CD4-positive, alpha-beta T cell treated with Interleukin-6 at 100 ng/mL for 8 hours (primary cell): ENCODE measurements at places on chromosomes 3 and 15.

- no peak for DNase-seq
Observed at GRCh38 chr3:23894254-23895061, 22.3 kb downstream of the NKIRAS1 start.

GRCh38 chr3:52197842-52198625, at the start of gene ALAS1:
ALAS1 (plus strand) TSS chr3:52198160; CDS start chr3:52199242, 1,082 bp downstream.
- peak; percentile 92 for DNase-seq

DNA sequence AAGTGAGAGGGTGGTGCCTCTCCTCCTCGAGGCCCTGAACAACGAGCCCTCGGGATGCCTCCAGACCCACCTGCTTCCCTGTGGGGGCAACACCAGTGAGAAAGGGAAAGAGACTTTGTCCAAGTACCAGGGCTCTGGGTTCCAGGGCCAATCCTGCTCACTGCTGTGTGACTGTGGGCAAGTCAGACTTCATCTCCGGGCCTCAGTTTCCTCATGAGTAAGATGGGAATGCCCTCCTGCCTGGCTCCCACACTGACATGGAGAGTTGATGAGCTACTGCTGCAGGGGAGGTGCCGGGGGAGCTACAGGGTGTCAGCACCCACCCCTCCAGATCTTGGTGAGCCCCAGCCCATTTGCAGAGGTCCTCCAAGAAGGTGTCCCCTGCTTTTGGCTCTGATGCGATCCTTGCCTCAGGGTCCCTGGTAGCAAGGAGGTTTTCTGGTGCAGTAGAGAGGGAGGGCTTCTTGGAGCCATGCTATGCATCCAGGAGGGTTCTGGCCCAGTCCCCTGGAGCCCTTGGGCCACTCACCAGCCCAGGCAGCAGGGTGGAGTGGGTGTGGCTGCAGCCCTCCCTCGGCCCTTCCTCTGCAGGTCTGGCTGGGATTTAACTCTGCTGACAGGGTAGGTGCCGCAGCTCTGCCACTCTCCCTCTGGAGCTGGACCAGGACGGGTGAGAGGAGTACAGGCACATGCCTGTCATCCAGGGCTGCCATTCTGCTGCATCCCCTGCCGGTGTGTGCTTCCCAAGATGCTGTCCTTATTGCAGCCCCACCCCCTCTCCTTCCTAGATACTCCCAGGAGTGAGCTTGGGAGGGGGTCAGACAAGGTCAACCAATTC, 26.9 kb downstream of the LOXL1 start:
- DNase-seq, result no peak

DNA sequence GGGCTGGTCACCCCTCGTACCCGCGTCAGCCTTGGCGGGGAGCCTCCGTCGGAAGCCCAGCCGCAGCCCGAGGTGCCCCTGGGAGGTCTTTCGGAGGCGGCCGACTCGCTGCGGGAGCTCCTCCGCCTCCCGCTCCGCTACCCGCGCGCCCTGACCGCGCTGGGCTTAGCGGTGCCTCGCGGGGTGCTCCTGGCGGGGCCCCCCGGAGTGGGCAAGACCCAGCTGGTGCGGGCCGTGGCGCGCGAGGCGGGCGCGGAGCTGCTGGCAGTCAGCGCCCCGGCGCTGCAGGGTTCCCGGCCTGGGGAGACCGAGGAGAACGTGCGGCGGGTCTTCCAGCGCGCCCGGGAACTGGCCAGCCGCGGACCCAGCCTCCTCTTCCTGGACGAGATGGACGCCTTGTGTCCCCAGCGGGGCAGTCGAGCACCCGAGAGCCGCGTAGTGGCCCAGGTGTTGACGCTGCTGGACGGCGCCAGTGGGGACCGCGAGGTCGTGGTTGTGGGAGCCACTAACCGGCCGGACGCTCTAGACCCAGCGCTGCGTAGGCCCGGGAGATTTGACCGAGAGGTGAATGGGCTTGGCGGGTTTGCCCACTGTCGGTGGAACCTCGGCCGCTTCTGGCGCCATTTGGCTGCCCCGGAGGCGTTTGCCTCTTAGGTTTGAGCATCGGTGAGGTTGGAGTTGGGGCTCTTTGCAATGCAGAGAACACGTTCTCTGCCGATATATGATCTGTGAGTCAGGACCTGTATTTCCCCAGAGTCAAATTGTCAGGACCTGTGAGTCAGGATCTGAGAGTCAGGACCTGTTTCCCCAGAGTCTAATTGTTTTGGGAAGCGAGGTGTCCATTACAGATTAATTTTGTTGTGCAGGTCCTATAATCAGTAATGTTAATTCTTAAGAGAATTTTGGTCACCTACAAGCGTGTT, 24.9 kb upstream of the GATM start:
- no peak for DNase-seq

DNA sequence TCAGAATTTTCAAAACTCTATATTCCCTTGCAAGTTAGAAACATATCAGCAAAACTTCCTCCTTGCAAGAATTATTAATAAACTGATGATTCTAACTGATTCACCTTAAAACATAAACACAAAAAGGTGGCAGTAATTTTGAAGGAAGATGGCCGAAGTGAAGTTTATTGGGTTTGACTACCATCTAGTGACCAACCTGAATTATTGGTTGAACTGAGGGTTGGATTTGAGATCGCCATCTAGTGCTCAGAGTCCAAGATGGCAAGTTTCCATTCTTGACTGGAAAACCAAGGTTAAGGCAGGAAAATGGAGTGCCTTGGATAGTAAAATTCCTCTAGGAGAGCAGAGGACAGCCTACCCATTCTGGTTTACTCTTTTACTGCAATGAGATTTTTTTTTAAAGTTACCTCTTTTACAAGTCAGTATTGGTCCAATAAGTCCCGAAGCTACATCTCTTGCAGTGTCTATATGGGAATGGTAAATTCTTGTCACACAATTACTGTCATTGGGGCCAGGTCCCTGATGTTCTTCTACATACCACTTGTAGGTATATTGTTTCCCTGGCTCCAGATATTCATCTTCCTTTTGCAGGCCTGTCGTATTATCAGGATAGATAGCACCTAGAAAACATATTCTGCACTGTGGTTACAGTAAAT, 51.6 kb upstream of the CP start:
- peak; percentile 56 for DNase-seq

DNA sequence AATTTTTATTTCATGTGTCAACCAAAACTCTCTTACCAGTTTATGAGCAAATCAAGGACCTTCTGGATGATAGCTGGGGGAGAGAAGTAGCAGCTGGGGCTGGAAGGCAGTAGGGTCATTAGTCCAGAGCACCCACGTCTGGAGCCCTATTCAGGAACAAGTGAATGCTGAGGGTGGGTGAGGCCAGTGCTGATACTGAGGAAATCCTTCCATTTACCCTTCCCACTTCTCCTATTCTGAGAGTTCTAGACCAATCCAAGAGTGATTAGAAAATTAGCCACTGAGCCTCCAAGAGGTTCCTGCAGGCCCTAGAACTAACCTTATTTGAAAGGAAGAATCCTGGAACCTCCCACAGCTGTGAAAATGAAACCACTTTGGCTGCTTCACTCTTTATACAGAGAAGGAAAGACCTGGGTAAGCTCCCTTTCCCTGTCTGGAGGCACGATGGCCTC, 46.2 kb upstream of the VILL start:
- DNase-seq, result no peak

DNA sequence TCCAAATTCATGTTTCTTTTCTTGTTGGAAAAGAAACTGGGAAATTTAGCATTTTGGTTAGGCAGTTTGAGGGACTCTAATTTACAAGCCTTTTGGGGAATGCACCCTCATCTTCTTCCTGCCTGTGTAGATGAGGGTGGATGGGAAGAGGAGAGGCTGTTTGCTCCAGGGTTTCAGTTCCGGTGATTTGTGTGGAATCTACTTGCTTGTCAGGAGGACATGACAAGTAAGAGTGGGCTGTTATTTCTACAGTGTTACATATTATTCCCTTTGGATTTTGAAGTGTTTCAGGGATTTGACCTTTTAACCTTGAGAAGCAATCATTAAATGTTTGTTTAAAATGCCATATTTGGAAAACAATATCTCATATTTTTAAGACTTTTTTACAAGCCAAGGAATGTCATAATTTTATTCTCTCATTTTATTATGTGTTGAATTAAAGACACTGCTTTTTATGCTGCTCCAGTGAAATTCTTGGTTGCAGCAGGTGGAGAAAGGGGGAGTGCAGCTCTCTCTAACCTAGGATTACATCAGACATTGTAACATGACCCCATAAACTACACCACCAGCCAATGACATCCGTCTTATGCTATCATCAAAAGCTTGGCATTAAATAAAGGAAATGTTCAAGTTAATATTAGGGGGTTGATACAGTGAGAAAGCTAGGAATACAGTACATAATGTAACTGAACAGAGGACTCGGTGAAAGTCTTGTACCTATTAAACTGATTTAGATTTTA, 30.2 kb downstream of the PLAAT1 start:
- no peak for DNase-seq

DNA sequence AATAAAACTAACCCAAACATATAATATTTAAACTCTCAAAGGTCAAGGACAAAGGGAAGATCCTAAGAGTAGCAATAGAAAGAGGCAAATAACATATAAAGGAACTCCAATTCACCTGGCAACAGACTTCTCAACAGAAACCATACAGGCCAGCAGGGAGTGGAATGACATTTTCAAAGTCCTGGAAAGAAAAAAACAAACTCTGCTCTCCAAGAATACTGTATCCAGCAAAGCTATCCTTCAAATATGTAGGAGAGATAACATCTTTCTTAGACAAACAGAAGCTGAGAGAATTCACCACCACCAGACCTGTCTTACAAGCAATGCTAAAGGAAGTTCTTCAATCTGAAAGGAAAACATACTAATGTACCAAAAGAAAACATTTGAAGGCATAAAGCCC, 51.5 kb upstream of the TMEM158 start:
- DNase-seq, result no peak

DNA sequence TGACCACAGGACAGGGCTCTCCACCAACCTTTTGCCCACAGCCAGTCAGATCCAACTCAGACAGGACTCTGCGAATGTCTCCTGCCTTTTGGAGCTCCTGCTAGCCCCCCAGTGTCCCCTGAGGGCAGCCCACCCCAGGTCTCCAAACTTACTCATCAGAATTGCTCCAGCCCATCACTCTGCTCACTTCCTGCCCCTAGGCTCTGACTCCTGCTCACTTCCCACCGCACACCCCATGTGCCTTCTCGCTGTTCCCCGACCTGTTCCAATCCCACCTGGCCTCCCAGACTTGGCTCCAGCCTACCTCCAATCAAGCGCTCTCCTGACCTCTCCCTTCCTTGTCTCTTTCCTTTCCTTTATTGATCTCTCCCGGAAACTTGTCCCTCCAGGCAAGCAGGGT, 5.9 kb upstream of the STRA6 start:
- no peak for DNase-seq

DNA sequence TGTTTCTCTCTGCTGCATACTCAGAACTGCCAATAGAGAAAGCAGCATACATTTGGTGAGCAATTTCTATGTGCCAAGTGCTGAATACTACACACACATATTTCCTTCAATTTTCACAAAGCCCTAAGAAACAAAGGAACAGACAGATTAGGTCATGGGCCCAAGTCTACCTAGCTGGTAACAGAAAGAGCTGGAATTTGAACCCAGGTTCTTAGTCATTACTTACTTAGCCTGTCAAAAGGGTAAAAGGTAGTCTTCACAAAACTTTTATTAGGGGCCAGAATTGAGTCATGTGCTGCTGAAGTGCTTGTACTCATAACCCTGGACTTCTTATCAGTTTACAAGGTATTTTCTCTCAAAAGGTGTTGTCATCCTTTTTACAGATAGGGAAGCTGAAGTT, 10.4 kb upstream of the ABHD17C start:
- no peak for DNase-seq

DNA sequence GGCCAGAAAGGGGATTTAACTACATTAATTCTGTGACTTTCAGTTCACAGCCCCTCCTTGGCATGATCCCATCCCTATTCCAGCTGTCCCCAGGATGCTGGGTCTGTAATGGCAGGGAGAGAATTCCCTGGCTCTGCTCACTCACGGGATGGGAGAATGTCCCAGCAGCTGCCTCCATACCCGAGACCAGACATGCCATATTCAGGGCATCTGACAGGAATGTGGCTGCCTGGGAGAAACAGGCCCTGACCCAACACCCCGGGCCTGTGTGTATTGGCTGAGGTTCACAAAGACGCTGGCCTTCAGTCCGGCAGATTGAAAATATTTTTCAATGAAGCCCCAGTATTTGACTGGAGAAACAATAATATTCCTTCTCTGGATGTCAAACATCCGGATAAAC, 83.6 kb upstream of the SMAD3 start:
- DNase-seq, result no peak

DNA sequence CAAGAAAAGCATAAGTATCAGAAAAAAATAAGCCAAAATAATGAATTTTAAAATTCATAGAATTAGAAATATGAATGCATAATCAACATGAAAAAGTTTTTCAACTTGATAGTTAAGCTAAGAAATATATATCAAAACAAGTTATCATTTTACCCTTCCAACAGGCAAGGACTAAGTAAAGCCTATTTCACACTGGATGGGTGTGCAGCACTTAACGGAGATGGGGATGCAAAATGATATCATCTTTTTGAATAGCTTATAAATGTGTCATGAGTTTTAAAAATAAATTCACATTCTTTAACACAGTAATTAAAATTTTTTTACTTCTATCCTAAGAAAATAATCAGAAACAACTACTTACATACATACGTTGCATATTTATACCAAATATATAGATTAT, 20.9 kb downstream of the PIK3R4 start:
- no peak for DNase-seq

DNA sequence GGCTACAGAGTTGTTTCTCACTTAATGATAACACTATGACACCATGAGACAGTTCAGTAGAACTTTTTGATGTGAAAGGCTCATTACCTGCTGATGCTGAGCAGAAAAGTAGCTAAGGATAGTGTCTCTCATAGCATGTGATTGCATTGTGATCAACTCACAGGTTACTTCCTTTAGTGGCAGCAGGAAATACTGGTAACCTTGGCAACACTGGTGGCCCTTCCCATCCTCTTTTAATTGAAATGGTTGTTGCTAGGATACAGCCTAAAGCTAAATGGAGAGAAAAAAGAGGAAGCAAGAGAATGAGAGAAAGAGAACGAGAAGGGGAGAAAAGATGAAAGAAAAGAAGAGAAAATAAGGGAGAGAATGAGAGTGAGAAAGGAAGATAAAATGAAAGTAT, 204.7 kb upstream of the GAP43 start:
- no peak for DNase-seq

- no peak for DNase-seq
Observed at GRCh38 chr3:169041677-169042171, 621.8 kb downstream of the MECOM start.

- DNase-seq, result no peak
Observed at GRCh38 chr15:84834229-84834955, 17.2 kb downstream of the ALPK3 start.

GRCh38 chr3:177196008-177196455, 1.2 kb downstream of the TBL1XR1 start:
- DNase-seq, result peak; percentile 62

DNA sequence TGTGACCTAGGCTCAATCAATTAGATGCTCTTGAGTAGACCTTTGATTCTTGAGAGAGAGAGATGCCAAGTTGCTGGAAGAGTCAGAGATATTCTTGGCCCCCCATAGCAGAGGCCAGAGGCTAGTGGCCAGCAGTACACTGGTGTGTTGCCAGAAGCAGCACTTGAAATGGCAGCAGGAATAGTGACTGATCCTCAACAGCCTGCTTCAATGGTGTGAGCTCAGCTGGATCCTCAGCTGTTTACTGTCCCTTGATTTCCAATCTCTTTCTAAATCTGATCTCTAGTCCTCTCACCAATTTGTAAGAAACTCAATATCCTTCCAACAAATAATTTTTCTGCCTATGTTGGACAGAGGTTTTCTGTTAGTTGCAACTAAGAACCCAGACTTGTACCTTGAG, 170.3 kb upstream of the CCDC54 start:
- DNase-seq, result no peak

- peak; percentile 43 for DNase-seq
Observed at GRCh38 chr15:78938658-78939488, 6.0 kb downstream of the CTSH start.
